Gastroesophageal sphincter (tissue), 4 donors: ENCODE measurements at places on chromosomes 4 and X. TPM values are rescaled to one million over a fixed set of nuclear protein-coding genes. Genes with fewer than 3 reads are reported as not detected.
A peak's percentile ranks its signal among the peaks of the same experiment; 100 is the strongest.

- ATAC-seq, result peak; percentile 71
Measured at GRCh38 chr4:88219099-88219498, 60.7 kb upstream of the ABCG2 start.

Gene RADX
- 1.1 TPM for total RNA-seq

GRCh38 chr4:6916587-6917460 is 7.2 kb downstream of the TBC1D14 start:
- ATAC-seq, result peak; percentile 35

DNA sequence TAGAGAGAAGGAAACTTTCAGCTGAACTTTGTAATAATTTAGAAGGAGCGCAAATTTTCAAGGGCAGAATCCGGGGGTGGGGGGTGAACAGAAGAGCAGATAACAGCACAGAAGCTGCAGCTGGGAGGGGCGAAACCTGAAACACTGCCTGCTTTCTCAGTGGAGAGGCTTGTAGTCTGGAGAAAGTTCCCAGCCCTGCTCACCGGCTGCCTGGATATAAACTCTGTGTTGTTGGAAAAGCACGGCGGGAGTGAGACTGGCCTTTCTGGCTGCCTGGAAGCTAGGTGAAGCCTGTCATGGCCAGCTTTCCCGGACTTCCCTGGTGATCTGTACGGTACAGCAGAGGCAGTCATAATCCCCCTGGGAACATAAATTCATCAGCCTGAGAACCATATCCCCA is 1352.1 kb upstream of the DIAPH2 start:
- no peak for ATAC-seq

Gene REELD1
- 1.4 TPM for total RNA-seq

- ATAC-seq, result no peak
Measured at GRCh38 chr4:184403384-184403781, 71.0 kb downstream of the IRF2 start.

DNA sequence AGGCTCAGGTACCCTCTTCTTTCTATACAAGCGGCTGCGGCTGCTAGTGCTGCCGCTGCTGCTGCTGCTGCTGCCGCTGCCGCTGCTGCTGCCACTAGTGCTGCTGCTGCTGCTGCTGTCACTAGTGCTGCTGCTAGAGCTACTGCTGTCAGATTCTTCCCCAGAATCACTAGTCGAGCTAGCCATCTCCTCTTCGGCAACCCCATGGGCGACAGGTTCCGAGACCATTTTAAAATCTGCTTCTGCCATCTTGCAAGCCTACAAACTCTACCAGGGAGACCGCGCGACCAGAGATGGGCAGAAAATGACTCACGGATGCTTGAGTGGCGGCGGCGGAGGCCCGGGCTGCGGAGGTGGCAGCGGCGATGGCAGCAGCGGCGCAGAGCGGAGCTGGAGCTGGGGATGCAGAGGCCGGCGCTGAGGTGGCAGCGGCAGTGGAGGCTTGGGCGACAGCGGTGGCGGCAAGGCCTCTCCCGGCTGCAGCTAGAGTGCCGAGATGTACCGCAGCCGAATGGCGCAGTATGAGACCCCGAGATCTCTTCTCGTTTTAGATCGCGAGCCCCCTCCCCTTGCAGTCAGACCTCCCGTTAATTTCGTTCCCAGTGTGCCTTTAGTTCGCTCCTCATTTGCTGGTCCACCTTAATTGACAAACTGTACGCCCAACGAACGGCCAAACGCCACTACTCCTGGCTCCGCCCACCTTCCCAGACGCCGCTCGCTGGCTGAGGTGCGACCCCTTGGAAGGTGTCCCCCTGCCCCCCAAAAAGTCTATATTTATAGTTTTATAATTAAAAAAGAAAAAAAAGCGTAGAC is at the start of gene NAP1L3:
Gene NAP1L3 (minus strand): TSS at position 523 of the 813 bp plus-strand sequence. CDS start 274 bp downstream, at position 249.
- peak; percentile 84 for ATAC-seq

Gene JCHAIN
- total RNA-seq, result 24.6 TPM

DNA sequence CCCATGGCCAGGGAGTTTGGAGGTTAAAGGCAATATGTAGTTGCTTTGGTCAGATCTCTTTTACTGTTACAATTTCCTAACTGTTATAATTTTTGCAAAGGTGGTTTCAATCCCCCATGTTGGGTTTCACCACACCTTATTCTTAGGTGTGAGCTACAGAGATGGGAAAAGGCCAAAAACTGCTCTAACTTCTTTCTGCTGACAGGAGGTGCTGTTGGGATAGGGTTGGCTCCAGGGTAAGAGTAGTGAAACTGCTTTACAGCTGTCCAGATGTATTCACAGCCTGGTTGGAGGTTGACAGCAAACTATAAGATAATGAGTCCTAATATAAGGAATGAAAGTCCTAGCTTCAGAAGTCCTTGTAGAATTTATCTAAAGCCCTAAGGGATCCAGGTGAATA is 181.3 kb upstream of the TEX13D start:
- ATAC-seq, result no peak

Gene ODAPH
- total RNA-seq, result not detected

Gene DDIT4L
- total RNA-seq, result 2.7 TPM

GRCh38 chr4:36786519-36786918 is 458.0 kb upstream of the NWD2 start:
- ATAC-seq, result no peak

DNA sequence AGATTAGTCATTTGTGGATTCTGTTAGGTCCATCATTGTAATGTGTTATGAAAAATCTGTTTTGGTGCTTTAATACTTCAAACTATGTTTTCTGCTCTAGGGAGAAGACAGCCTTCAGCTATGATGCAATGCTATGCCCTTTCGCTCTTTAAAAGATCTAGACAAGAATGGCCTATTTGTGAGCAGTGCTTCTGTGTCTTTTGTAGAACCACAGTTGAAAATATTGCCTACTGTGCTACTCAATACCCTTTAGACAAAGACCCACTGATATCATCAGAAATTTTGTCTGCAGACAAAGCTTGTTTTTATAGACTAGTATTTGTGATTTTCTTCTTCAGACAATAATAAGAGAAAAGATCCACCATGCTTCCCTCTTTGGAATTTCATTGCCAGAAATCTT is 44.6 kb upstream of the SLITRK2 start:
- no peak for ATAC-seq

Gene USP26
- not detected for total RNA-seq

Gene PDCL2
- not detected for total RNA-seq

GRCh38 chrX:77788050-77788449 is 2.0 kb upstream of the ATRX start:
- ATAC-seq, result no peak

GRCh38 chr4:144347121-144347520 is 206.6 kb upstream of the GYPA start:
- no peak for ATAC-seq

GRCh38 chrX:40987413-40987812 is 97.8 kb upstream of the USP9X start:
- no peak for ATAC-seq

Gene SH3TC1
- 12.9 TPM for total RNA-seq

DNA sequence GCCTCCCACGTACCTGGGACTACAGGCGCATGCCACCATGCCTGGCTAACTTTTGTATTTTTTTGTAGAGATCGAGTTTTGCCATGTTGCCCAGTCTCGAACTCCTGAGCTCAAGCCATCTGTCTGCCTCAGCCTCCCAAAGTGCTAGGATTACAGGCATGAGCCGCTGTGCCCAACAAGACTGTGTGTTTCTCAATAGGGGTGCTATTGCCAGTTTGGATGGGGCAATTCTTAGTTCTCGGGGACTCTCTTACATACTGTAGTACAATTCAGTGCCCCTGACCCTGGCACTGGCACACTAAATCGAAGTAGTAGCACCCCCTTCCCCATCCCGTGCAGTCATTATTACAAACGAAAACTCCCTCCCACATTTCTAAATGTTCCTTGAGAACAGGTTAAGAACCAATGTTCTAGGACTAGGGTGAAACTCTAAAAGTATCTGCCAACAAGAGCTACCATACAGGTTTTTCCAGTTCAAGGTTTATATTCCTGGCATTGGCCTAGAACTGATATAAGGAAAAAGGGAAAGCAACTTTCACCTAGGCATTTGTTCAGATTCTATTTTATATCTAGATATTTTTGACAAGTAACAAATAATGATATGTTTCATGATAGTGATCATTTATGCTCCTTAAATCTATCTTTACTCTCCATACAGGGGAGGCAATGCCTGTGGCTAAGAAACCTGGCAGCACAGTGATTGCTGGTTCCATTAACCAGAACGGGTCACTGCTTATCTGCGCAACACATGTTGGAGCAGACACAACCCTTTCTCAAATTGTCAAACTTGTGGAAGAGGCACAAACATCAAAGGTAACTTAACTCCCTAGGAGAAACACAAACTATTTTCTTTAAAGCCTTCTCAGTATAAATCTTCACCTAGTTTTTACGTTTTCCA is 50.4 kb upstream of the PGAM4 start:
- ATAC-seq, result no peak

- no peak for ATAC-seq
Measured at GRCh38 chr4:158428242-158428641, 93.4 kb upstream of the RXFP1 start.
